ENCODE measurements at places on chromosomes 12 and 14.

DNA sequence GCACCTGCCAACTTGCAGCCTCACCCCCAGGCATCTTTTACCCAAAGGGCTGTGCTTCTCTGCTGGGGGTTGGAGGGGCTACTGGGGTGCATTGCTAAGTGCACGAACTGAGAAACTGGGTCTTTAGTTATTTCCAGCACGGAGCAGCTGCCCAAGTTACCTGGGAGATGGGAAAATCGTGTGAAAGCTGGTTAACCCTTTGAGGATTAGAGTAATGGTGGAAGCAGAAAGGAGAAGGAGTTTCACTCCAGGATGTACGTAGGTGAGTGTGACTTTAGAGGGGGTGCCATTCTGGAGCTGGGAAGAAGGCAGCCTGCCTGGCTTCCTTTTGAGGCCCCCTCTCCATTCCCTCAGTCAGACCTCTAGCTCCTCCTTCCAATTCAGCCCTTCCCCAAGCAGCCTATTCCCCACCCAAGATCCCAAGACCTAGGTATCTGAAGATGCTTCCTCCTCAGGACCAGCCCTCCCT lies 1.0 kb upstream of the ADCY6 start:
- DNase-seq = no peak

GRCh38 chr14:69703047-69704039 lies 63.6 kb upstream of the SRSF5 start:
- no peak for DNase-seq

DNA sequence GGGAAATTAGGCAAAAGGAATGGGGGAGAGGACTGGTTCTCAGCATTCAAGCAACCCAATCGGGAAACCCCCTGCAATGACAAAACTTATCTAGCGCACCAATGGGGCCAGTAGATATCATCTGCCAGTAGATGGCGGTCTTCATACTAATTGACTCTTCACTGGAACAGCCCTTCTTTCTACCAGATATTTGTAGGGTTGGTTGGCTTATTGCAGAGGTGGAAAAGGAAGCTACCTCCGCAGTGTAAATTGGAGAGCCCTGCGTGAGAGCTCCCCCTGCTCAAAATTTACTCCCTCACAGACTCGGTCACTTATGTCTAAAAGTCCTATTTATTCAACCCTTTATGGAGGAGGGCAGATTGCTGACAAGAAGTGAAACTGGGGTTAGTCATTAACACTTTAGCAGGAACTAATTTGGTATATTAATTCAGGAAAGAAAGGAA lies 166.1 kb upstream of the CCND2 start:
- DNase-seq = no peak

DNA sequence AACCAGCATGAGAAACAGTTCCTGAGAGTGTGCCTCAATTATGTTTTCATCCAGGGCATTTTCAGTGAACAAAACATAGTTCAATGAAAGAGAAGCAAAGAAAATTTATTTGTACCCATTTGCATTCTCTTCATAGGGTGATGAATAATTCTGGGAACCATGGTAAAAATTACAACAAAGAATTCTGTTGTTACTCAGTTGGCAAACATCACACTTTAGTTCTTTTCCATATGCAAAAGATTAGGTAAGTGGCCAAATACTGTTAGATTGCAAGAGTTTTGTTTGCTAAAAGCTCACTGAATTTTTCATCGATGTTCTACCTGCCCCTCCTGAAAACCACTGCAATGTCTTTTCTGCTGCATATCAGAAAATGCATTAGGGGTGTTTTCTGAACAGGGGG lies 132.4 kb upstream of the RGS6 start:
- DNase-seq = no peak
